ENCODE measurements at places on chromosomes 12 and 14.

GRCh38 chr12:106106061-106106566 lies 32.6 kb downstream of the NUAK1 start:
- DNase-seq, result peak; percentile 93

DNA sequence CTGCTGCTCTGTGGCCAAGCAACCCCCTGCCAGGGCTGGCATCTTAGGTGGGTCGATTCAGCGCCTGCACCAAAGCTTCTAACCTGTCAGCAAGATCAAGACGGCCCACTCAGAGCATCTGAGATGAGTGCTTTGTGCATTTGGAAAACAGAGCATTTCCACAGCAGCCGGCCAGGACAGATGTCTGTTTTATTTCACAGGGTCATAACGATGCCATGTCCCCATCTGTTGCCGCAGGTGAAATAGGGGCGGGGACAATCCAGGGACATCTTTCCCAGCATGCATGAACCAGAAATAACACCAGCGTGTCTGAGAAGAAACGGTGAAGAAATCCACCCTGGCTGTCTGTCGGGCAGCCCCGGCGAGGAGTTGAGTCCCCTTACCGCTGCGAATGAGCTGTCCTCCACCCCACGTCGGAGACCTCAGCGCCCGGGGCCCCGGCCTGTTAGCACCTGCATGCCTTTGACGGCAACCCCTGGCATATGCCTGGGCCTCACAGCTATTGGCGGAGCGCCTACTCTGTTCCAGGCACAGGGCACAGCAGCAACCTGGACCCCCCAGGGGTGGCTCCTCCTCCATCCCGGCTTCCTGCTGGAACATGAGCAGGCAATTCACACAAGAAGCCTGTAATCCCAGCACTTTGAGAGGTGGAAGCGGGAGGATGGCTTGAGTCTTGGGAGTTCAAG lies 30.6 kb upstream of the ULK1 start:
- no peak for DNase-seq

DNA sequence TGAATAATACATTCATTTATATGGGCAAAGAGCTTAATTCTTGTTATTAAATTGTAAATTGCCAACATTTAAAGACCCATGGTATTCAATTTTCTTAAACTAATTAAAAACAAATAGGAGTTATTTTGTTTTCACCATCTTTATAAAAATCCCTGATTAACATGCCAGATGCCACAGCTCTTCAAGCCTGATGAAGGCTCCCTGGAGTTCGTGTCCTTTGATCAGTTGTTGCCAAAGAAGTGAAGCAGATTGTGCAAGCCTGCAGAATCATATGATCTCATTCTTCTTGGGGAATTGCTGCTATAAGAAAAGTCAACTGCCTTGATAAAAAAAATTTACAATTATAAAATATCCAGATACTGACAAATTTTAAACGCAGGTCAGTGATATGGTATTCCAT lies 288.3 kb upstream of the PPFIA2 start:
- DNase-seq, result no peak

DNA sequence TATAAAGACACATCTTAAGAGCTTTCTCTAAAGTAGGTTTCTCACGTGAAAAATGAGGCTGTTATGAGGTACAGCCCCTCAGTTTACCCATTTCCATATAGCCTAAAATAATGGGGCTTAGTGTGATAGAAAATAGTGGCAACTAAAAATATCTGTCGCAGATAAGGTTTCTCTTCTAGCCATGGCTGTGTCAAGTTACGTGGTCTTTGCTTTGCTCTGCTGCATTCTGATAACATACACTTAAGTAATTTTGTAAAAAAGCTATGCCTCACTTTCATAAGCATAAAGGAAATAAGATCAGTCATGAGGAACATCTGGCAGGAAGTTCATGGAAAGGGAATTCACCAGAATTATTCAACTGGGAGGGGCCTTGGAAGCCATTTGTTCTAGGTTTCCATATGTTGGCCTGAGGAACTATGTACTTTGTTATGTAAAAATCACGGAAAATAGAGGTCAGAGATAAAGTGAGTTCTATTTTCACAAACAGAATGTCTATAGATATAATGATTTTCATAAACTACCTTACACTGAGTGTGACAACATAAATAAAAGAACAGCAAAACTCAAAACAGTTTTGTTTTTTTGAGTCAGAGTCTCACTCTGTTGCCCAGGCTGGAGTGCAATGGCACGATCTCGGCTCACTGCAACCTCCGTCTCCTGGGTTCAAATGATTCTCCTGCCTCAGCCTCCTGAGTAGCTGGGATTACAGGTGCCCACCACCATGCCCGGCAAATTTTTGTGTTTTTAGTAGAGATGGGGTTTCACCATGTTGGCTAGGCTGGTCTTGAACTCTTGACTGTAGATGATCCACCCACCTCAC lies 195.6 kb upstream of the KRR1 start:
- peak; percentile 46 for DNase-seq

- no peak for DNase-seq
Observed at GRCh38 chr14:73025544-73025943, 1.4 kb downstream of the ZFYVE1 start.

- no peak for DNase-seq
Observed at GRCh38 chr14:86654558-86655184, 1124.7 kb downstream of the FLRT2 start.

GRCh38 chr14:61219673-61220072 lies 61.5 kb downstream of the TMEM30B start:
- DNase-seq, result no peak

DNA sequence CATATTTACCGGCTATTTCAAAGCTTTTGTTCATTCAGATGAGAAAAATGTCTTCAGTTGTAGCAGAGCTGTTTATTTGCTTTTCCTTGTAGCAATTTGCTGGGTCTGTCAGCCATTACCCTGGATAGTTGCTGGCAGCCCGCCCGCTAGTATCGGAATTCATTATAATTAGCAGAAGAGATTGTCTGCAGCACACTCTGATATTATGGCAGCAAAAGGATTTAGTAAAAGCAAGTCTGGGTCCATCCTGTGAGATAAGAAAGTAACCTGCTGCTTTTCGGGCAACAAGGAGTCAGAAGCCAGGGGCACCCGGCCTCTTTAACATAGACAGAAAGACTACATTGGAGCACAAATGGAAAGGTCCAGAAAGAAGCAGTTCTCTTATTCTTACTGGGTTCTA lies 6.1 kb upstream of the SLC35E3 start:
- DNase-seq, result no peak

Measured in NCI-H226 (cell line).